ENCODE measurements at places on chromosomes 3 and 15.

GRCh38 chr3:73475717-73476116, 149.0 kb downstream of the PDZRN3 start:
- no peak for DNase-seq

GRCh38 chr3:124053871-124054270, 61.9 kb upstream of the ROPN1 start:
- DNase-seq: no peak

GRCh38 chr3:6367171-6367570, 493.7 kb upstream of the GRM7 start:
- DNase-seq: no peak

DNA sequence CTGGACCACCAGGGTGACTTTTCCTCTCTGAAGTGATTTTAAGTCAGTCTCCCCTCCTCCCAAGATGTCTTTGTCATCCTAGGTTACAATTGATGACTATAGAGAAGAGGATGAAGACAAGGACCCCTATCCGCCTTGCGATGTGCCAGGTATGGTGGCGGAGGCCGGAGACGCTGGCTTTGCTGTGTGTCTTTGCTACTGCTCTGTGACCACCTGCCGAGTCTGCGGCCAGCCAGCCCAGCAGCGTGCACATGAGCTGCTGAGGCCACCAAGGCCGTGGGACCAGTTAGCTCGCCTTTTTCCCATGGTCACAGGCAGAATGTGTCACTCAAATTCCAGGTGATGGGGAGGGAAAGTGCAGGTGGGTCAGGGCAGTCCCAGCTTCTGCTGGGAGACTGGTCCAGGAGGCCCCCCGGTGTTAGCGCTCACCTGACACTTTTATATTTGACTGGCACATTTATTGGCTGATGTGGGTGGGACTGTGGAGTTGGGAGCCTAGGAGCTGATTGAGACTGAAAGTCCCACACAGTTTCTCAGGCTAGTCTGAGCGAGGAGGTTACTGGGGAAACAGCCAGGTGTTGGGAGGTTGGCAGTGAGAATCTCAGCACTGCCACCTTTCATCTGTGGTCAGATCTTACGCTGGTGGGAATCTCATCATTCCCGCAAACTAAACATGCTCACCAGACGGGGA, 114.1 kb downstream of the CHDH start:
- no peak for DNase-seq

DNA sequence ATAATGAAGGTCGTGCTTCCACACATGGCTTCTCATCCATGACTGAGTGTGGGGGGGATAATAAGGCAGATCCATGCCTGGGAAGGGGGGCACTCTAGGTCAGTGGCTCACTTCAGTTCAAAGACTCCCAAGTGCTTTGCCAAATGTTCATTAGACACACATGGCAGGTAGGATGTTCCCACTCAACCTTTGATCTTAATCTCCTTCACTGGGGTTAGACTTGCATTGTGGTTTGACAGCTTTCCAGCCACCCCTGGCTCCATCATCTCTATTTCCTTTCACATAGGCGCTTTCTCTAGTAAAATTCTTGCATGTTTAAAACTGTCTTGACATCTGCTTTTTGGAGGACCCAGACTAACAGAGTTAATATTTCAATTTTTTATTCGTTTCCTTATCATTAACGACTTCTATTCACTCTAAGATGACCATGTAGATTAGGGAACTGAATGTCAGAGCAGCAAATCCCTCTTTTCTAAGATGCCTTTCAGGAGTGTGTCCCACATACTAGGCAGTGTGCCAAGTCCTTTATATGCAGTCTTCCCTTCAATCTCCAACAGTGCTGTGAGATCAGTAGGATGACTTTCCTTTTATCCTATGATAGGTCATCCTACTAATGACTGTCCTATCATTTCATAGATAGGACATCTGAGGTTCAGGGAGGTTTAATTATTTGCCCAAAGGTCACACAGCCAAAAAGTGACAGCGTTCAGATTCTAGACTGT, 57.9 kb downstream of the BTD start:
- no peak for DNase-seq
